Inflammatory macrophage treated with lipopolysaccharide for 1 hour (primary cell): ENCODE measurements at places on chromosomes 6 and 20.

- DNase-seq, result peak; percentile 50
These were observed 308.1 kb downstream of the FOXC1 start for GRCh38 chr6:1917626-1918371.

DNA sequence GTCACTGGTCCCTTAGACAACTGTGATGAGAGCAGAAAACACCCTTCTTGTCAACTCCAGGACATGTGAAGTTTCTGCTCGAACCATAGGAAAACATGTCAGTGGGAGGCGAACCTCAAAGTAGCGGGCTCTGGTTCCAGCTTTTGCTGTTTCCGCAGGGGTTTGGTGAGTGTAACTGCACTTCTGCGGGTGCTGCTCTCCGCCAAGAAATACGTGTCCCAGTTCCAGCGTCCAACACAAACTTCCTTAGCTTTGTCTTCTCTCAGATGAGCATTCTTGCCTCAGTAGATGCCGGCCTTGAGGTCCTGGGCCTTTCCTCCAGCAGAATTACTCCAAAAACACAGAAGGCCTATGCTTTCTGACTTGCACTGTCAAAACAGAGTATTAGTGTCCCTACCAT is 156.3 kb downstream of the FNDC1 start:
- DNase-seq, result no peak

- DNase-seq, result no peak
These were observed 26.0 kb downstream of the UQCC1 start for GRCh38 chr20:35385733-35386132.

DNA sequence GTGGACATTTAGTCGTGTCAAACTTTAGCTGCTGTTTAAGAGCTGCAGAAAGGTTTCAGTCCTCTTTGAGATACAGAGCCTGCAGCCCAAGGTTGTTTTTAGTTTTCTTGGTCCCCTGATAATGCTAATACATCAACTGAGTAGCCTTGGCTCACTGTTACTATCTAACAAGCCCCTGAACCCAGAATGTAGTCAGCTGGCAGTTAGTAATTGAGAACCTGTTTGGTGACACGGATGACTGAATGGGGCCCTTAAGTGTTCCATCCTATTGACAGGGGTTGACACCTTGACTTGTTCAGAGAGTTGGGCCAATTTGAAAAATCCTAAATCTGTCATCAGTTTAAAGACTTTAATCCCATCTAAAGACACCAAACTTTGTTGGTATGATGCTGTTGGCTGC is 2.8 kb downstream of the RTN4IP1 start:
- no peak for DNase-seq

- no peak for DNase-seq
These were observed 2.3 kb upstream of the SLC22A2 start for GRCh38 chr6:160260803-160261450.

GRCh38 chr6:4914420-4915159 is 89.2 kb downstream of the RPP40 start:
- DNase-seq, result no peak

GRCh38 chr6:165515963-165516624 is 146.9 kb downstream of the PDE10A start:
- no peak for DNase-seq

GRCh38 chr6:156839129-156839528 is 62.0 kb downstream of the ARID1B start:
- no peak for DNase-seq

- peak; percentile 68 for DNase-seq
These were observed 17.3 kb upstream of the CD93 start for GRCh38 chr20:23103284-23104018.

GRCh38 chr20:23186808-23187207 is 100.7 kb upstream of the CD93 start:
- DNase-seq, result no peak

DNA sequence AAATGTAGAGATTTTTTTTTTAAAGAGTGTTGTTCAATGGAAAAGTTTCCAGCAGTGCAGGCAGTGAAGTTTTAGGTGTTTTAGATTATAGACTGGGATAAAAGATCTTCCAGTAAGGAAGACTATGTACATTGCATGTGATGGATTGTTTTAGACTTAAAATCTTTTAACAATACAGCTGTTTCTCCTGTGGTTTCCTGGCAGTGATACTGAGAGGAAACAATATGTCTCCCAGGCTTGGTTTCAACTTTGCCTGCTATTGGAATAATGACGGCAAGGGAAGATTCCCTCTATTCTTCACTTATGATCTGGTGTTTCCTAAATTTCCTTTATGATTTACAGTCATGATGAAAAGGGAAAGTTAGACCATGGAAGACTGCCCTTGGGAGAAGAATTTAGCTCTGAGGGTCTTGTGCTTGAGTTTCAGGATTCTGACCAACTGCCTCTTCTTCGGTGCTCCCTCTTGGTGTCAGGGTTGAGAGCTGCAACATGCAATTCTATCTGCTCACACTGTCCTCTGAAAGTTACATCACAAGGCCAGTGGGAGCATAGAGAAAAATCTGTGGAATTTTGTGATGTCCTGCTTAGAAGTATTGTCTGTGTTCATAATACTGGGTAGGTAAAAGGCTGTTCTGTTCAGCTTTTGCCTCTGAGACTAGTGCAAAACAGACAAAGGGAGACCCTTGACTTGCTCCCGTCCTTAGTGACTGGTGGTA is 262.8 kb upstream of the MAN1A1 start:
- DNase-seq, result no peak

DNA sequence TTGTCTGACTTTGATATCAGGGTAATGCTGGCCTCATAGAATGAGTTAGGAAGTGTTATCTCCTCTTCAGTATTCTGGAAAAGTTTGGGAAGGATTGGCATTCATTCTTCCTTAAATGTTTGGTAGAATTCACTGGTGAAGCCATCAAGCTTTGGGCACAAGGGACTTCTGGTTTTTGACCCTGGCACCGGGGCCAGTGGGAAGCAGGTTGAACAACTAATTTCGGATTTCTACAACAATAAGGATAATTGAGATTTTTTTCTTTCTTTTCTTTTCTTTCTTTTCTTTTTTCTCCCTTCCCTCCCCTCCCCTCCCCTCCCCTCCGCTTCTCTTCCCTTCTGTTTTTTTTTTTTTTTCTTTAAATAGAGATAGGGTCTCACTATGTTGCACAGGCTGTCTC is 70.4 kb downstream of the EFCAB8 start:
- DNase-seq, result no peak

DNA sequence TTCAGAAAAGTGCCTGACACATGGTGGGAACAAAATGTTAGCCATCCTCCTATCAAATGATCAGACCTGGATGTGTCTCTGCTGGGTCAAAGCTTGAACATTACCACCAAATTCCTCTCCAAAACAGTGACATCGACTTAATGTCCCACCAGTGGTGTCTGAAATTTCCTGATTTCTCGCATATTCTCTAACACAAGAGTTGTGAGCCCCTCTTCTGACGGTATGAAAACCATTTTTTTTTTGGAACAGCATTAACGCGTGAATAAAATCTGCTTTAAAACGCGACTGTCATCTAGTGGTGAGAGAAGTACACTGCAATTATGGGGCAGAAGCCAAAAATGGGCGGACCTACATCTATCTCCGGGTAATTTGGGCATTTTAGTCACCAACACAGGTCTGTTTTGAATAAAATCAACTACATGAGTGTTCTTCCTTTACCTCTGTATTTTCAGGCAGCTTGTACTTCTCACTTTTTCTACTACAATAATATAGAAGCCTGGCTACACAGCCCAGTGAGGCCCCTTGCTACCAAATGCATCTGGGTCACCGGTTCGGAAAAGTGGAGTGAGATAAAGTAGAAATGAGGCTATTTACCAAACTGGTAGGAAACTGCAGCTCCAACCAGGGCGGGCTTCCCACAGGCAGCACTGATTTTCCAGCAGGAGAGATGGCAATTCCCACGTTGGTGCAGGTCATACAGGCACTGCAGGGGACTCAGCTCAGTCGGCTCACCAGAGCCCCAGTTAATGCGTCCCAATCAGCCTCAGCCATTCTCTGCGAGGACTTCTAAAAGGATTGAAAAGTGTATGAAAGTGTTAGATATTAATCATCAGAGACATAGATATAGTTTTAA is 27.4 kb downstream of the MGME1 start:
- DNase-seq, result peak; percentile 75

GRCh38 chr20:33576432-33577125 is 85.5 kb upstream of the C20orf144 start:
- DNase-seq, result no peak

- no peak for DNase-seq
These were observed 5.7 kb downstream of the TMEM151B start for GRCh38 chr6:44275749-44276648.

- DNase-seq, result no peak
These were observed 40.6 kb downstream of the NOL7 start for GRCh38 chr6:13655700-13656099.

- DNase-seq, result no peak
These were observed 117.6 kb downstream of the EPB41L2 start for GRCh38 chr6:130945401-130945919.

DNA sequence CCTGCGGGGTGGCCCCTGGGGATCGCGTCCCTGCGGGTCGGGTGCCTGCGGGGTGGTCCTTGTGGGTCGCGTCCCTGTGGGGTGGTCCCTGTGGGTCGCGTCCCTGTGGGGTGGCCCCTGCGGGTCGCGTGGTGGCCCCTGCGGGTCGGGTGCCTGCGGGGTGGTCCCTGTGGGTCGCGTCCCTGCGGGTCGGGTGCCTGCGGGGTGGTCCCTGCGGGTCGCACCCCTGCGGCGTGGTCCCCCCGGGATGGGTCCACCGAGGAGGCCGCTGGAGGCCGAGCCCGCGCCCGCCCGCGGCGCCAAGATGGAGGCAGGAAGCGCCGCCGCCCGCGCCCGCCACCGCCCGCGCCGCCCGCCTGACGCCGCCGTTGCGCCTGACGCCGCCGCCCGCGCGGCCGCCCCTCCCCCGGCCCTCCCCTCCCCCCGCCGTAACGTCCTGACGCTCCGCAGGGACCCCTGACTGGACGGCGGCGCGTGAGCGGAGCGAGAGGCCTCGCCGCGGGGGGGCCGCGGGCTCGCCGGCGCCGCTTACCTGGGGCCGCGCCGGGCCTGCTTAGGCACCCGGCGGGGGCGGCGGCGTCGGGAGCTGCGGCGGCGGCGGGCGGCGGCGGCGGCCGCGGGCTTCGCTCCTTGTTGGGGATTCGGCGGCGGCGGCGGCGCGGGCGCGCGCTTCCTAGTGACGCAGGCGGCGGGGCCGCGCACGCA is at the start of gene GMEB2:
GMEB2 (minus strand) TSS at position 678 of the 705 bp plus-strand sequence. CDS start 7,704 bp downstream, outside the sequence.
- DNase-seq, result no peak

- DNase-seq, result no peak
These were observed 695.9 kb upstream of the FLRT3 start for GRCh38 chr20:15033269-15033668.

DNA sequence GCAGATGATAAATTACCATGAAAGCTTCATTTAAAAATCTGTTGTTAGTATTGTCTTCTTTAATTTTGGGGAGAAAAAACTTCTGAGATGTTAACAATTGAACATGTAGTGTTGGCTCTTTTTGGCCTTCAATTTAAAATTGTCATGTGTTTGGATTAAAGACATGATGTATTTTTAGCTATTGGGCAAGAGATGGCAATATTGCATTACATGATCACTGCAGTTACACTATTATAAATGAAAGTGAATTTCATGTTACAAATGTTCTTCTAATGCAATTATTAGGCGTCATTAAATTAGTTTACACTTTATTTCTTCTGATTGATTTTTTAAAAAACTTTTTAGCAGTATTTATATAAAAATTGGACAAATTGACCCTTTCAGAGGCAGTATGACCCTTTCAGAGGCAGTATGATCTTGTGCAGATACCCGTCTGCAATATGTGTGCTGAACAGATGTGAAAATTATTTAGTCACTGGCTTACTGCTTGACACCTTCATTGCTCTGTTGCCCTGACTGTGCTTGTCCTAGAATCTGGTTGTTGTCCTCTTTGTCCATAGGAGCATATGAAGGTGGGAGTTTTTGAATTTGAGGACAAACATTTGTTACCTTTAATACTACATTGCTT is 25.8 kb downstream of the CDKAL1 start:
- DNase-seq, result no peak

DNA sequence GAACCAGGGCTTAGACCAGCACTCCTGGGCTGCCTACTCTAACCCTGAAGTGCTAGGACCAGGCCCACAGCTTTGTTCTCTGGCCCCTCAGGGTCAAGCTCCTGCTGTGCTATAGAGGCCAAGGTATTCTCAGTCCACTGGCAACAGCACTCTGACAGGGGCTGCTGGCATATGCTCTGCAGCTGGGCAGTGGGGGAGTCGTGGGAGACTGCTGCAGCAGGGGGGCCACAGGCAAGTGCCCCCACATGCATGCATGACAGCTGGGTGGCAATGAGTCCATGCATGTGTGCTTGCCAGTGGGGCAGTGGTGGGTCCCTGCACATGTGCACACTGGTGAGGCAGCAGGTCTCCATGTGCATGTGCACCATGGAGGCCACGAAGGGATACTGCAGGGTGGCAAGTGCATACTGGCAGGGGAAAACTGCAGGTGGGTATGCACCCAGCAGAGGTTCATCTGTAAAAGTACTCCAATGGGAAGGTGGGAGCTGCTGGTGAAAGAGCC is 364.9 kb upstream of the IRAK1BP1 start:
- no peak for DNase-seq

DNA sequence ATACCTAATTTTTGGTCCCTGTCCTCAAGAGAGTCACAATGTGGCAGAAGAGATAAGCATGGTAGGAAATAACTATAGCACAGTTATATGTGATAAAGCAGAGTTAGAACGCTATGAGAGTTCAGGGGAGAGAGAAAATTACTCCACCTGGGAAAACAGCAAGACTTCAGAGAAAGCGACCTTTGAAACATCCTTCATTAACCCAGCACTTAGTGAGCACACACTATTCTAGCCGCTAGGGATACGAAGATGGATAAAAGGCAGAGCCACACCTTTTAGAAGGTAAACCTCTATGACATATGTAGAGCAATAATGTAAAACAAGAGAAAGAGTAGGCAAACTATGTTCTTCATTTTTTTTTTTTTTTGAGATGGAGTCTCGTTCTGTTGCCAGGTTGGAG is 264.3 kb downstream of the PTPRK start:
- no peak for DNase-seq

DNA sequence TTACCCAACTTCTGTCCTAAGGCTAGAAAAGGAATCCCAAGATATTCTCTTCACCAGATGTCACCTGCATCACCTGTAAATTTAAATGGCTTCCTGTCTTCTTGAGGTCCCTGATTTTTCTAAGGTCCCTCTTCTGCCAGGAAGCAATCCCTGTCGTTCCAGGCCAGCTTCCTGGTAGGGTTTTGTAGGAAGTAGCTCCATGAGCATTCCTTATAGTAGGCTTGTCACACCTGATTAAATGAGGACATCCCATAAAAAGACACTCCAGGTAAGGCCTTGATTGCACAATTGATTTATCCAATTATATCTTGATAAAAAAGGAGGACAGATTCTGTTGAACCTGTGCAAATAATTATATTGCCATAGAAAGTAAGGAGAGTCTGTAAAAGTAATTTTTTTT is 8.7 kb downstream of the RAB44 start:
- no peak for DNase-seq

GRCh38 chr6:154736618-154737259 is 3.5 kb downstream of the SCAF8 start:
- DNase-seq, result peak; percentile 45

- DNase-seq, result peak; percentile 60
These were observed 36.6 kb downstream of the TBC1D32 start for GRCh38 chr6:121297694-121298093.

DNA sequence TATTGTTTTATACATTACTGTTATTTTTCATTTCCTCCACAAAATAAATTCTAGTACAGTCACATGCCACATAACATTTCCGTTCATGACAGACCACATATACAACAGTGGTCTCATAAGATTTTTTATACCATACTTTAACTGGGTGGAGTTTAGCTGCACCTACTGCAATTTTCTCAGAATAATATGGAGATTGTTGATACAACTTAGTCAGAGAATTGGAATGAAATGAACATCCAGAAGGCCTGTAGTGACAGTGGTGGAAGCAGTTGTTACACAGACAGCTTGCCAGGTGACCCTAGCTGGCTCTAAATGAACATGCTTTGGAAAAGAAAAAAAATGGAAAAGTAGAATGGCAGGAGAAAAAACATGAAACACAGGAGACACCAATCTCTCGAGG is 183.2 kb upstream of the TCF21 start:
- DNase-seq, result no peak
